Fibroblast of villous mesenchyme (primary cell): ENCODE measurements at places on chromosomes 12 and 14. TPM values are rescaled to one million over a fixed set of nuclear protein-coding genes. Genes with fewer than 3 reads are reported as not detected.

Gene PRH2
- total RNA-seq = 0.32 and 0.43 TPM in 2 replicates

Gene PRIMA1
- not detected in 2 replicates for total RNA-seq

Gene PPP4R3A
- total RNA-seq = 43.5 and 65.2 TPM in 2 replicates

Gene PRKD1
- total RNA-seq = 11.3 and 13.8 TPM in 2 replicates

Gene RTRAF
- 49.3 and 64.3 TPM in 2 replicates for total RNA-seq

Gene ERP29
- 50.3 and 55.3 TPM in 2 replicates for total RNA-seq

Gene KRT1
- total RNA-seq = not detected in 2 replicates

Gene OLR1
- 9.3 and 73.0 TPM in 2 replicates for total RNA-seq

Gene SH2B3
- 42.7 and 60.2 TPM in 2 replicates for total RNA-seq

Gene FGF6
- not detected in 2 replicates for total RNA-seq

Gene ZNF140
- total RNA-seq = 19.3 and 25.0 TPM in 2 replicates

Gene POTEM
- total RNA-seq = not detected in 2 replicates

Gene TBX5
- 0.43 and 1.9 TPM in 2 replicates for total RNA-seq

Gene RIPK3
- total RNA-seq = 0.32 and 3.9 TPM in 2 replicates

Gene ERBB3
- 0.32 and 1.7 TPM in 2 replicates for total RNA-seq

Gene TMEM30B
- total RNA-seq = 0.32 TPM in 1 of 2 replicates, not detected in the other

Gene GSG1
- 0.32 and 11.2 TPM in 2 replicates for total RNA-seq

Gene RARG
- total RNA-seq = 28.0 and 29.4 TPM in 2 replicates

Gene SERPINA1
- not detected in 2 replicates for total RNA-seq

DNA sequence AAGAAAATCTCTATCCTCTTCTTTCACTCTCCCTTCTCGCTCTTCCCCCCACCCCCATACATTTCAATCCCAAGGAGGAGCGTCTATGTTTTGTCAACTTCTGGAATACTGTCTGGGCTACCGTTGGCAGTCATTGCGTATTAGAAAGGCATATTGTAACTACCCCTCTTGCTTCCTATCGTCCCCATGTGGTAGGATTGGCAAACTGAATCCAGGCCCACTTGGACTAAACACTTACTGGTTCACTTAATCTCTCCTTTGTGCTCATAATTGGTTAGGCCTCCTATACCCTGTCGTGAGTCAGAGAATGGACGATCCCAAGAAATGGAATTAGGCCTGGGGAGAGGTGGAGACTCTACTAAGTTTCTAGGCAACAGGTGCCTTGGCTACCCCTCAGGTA, 68.8 kb upstream of the SLC8A3 start:
- no peak for DNase-seq

- DNase-seq = no peak
These were observed 219.9 kb downstream of the AACS start for GRCh38 chr12:125284945-125285685.

GRCh38 chr12:83130178-83130577, 443.5 kb downstream of the TMTC2 start:
- DNase-seq = no peak

GRCh38 chr12:74620921-74621320, 83.3 kb downstream of the ATXN7L3B start:
- DNase-seq = no peak

GRCh38 chr12:47124451-47124850, 44.7 kb upstream of the AMIGO2 start:
- peak; percentile 91 for DNase-seq

DNA sequence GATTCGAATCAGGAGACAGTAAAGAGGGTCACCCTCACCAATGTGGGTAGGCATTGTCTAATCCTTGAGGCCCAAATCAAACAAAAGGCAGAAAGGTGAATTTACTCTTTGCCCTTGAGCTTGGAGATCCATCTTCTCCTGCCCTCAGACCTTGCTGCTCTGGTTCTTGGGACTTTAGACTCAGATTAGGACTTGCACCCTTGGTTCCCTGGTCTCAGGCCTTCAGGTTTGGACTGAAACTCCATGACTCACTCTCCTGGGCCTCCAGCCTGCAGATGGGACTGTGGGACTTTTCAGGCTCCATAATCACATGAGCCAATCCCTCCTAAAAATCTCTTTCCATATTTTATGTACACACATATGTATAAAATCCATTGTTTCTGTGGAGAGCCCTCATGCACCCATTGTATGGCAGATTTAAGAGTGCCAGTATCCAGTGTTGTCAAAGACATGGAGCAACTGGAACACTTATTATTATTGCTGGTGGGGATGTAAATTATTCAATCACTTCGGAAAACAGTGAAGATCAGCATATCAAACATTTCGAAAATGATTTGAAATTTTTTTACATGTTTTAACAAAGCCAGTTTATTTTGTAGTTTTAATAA, 48.7 kb downstream of the EID3 start:
- DNase-seq = no peak

- DNase-seq = no peak
These were observed 70.1 kb upstream of the KRR1 start for GRCh38 chr12:75581515-75581914.

DNA sequence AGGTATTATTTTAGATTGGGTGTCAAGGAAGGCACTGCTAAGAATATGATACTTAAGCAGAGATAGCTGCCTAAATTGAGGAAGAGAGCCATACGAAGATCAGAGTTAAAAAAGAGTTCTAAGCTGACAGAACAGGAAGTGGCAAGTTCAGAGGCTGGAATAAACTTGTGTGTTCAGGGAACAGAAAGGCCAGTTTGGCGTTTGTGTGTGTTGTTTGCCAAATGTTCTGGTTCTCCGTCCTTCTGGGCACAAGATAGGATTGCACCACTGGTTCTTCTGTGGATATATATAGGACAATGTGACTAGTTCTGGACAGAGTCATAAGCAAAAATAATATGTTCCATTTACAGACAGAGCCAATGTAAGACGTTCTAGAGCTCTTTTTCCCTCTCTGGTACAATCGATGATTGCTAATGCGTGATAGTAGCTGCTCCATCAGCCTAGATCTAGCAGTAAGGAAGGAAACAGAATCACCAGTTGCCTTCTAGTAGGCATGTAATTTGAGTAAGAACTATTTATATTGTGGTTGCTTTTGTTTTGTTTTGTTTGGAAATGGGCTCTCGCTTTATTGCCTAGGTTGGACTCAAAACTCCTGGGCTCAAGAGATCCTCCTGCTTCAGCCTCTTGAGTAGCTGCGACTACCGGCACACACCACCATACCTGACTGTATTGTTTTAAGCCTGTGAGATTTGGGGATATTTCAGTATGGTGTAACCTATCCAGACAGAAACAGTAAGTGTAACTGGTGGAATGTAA, 7.4 kb downstream of the BBS10 start:
- DNase-seq = no peak

DNA sequence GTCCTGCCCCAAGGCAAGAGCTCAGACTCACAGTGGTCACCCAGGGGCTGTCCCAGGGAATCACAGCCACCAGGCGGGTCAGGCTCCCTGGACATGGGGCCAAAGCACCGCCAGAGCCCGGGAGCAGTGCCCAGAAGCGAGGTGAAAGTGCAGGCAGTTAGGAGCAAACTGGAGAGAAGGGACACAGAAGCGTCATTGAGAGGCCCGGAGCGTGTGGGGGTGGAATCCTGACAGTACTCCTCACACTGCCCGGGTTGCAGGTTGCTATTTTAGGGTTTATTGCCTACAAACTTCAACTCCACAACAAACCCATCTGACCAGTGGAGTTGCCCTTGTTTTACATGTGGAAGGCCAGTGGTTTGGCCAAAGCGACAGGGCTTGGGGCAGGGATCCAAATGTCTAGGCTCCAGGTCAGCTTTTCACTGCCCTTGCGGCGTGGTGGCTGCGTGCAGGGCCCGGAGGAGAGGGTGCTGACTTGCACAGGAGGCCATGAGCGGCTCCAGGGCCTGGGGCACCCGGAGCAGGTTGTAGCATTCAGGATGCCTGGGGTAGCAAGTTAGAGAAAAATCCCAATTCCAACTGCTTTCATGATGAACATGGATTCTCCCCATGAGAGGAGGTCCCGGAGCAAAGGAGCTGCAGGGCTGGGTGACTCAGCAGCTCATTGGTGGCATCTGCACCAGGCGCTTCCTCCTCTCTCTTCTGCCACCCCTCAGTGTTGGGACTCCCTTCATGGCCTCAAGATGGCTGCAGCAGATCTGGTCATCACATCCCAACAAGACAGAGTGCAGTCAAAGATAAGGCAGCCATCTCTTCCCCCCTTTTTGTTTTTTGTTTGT, 112.3 kb upstream of the NCOR2 start:
- peak; percentile 45 for DNase-seq

- DNase-seq = no peak
These were observed 24.5 kb upstream of the BCL11B start for GRCh38 chr14:99296517-99296916.

- DNase-seq = no peak
These were observed 49.6 kb upstream of the PTCSC3 start for GRCh38 chr14:36226164-36226563.

DNA sequence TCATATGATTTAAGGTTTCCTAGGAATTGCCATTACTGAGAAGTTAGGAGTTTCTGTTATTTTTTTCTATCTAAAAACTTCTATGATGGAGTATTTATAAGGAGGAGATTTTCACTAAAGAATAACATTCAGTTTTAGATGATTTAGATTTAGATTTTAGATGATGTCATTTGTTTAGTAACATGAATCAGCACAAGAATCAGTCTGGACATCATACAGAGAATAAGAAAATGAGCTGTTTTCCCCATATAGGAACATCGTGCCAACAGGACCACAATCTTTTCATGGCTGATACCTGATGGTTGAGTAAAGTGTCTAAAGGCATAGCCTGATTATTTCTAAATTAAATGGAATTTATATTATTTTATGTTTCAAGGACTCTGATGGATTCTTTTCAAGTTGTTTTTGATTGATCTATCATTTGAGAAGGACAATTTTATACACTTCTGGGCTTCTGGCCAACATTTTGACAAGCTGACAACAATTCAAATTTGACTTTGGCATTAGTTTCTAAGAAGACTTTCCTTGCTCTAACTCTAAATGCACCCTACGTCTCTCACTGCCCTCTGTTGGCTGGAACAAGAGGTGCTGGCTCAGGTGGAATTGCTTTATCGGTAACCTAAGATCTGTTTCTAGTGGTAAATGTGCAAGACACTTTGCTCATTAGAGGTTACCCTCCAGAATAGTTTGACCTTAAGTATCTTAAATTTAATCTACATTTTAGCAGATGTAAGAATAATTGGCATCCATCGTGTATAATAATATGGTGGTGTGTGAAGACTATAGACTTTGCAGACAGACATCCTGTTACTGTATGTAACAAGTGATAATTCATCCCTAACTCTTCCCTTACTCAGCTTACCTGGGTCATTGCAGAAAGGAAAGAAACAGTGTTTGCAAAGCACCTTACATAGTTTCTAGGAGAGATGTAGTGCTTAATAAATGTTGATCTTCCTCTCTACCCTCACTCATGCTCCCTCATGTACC, 42.8 kb upstream of the CPSF6 start:
- no peak for DNase-seq

- no peak for DNase-seq
These were observed 163.6 kb downstream of the RIMBP2 start for GRCh38 chr12:130552483-130552996.

DNA sequence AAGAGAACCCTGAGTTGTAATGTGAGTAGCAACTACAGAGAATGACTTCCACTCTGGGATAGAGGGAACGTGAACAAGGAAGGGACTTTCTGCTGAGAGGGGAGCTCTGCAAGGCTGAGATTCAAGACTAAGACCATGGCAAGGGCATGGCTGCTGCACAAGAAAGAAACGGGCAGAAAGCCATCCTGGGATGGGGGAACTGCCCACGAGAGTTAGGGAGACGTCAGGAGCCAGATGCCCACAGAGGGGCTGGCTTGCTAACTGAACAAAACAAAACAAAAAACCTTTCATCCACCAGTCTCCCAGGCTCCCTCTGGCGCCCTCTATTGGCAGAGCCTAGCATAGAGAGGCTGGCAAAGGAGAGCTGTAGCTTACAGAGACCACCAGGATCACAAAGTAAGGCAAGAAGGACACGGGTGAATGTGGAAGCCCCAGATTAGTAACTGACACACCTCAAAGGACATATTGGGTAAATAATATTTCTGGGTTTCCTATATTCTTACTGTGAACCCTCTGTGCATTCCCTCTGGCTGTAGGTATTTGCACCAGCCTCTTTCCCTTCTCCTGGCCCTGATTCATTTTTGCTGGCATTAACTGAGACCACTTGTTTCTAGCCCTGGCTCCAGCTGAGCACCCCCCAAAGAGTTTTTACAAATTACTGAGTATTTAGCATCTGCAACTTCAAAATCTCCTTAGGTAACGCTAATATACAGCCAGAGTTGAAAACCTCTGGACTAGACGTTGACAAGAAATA, 338.3 kb downstream of the EMP1 start:
- DNase-seq = peak; percentile 39

DNA sequence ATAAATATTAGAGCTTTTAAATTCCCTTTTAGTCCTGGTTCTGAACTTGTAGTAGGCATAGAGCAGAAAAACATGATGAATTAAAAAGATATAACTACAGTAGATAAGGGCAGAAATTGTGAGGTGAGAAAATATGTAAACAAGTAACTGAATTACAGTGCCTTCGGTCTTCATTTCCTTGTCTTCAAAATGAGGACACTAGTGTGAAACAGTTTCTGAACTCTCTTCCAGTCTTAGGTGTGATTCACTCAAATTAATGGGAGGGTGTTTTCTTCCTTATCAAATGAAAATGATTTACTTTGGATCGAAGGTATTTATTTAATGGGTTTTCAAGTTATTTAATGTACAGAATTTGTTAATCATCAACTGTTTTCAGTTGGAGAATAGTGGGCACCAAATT, 1.5 kb downstream of the FGD4 start:
- DNase-seq = no peak

GRCh38 chr12:3704512-3705353, 48.2 kb downstream of the CRACR2A start:
- DNase-seq = peak; percentile 74

- DNase-seq = no peak
These were observed 11.5 kb upstream of the RASSF3 start for GRCh38 chr12:64598831-64599230.

GRCh38 chr12:58117201-58117600, 175.8 kb downstream of the ATP23 start:
- no peak for DNase-seq

DNA sequence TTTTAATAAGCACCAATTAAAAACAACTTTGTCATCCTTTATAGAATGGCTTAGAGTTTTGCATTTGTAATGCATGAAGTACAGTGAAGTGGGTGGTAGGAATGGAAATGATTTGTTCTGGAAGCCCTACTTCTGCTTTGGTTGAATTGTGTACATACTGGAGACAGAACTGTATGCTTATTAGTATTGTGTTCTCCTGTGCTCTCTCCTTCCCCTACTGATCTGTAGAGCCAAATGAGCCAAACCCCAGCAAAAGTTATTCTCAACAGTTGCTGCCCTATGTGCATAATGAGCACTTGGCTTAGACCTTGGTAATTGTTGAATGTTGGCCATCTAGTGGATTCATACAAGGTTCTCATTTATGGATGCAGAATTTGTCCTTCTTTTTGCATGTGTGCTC, 916.1 kb downstream of the GALC start:
- DNase-seq = no peak
